ENCODE measurements at places on chromosomes 3 and 15.

DNA sequence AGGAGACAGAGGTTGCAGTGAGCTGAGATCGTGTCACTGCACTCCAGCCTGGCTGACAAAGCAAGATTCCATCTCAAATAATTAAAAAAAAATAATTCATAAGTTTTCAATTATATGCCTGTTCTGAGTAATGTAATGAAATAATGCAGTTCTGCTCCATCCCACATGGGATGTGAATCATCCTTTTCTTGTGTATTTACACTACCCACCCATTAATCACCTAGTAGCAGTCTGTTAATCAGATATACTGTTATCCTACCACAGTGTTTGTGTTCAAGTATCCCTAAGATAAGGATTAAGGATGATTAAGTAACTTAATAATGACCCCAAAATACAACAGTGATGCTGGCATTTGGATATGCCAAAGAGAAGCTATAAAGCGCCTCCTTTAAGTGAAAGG is 38.8 kb downstream of the PIGB start:
- H3K4me1 ChIP-seq = no peaks in the 10 kb centered on the region
- no peaks in the 10 kb centered on the region for H3K27me3 ChIP-seq
- H3K27ac ChIP-seq = no peak overlapping the region

DNA sequence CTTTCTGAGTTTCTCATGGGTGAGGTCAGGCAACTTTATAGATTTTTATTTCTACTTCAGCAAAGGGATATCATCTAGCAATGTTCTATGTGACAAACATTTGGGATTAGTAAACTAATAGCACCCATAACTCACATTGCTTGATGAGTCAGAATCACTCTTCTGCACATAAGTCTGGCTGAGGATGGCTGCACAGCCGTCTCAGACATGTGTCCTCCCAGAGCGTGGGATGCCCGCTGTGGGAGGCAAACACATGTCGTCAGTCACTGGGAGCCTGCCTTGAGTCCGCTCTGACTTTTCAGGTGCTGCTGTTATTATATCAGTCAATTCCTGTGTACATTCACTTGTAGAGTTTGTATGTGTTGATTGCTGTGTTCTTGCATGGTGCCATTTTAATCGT is 230.7 kb upstream of the TRIM42 start:
- H3K4me1 ChIP-seq = no peaks in the 10 kb centered on the region
- H3K27me3 ChIP-seq = peaks cover 3% of the 10 kb centered on the region
- no peak overlapping the region for H3K4me3 ChIP-seq
- H3K36me3 ChIP-seq = no peaks in the 10 kb centered on the region

DNA sequence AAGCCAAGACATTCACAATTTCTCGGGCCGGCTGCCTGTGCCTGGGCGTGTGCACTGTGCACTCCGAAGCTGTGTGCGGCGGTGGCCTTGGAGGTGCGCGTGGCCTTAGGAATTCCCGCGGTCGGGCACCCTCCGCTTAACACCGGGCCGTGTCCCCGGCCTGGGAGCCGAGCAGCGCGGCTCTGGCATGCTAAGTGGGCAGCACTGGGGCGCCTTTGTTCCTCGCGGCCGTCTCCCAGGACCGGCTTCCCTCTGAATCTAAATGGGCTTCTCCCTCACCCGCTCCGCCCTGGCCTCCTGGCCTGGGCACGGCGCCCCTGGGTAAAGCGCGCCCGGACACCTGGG is 498 bp upstream of the ARNT2 start:
- H3K27ac ChIP-seq = no peak overlapping the region
- H3K4me3 ChIP-seq = no peak overlapping the region
- no peak for DNase-seq
- H3K36me3 ChIP-seq = no peaks in the 10 kb centered on the region
- peaks cover 67% of the 10 kb centered on the region for H3K27me3 ChIP-seq

DNA sequence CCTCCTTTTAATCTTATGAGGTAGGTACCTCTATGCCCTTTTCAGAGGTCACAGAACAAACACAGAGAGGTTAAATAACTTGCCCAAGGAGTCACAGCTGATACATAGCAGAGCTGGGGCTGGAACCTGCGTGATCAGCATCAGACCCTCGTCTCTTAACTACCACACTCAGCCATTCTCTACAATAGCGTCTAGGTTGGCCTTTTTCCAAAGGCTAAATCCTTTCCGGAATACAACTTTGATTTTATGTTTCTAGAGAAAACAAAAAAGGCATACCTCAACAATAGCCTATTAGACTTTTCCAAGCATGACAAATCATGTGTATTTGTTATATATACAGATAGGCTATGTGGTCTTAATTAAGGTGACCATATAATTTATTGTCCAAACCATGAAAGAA is 187.2 kb downstream of the RORA start:
- no peaks in the 10 kb centered on the region for H3K36me3 ChIP-seq
- no peak overlapping the region for H3K4me3 ChIP-seq
- H3K4me1 ChIP-seq = no peaks in the 10 kb centered on the region
- peaks cover 10% of the 10 kb centered on the region for H3K27me3 ChIP-seq
- no peak overlapping the region for H3K27ac ChIP-seq
- no peak for DNase-seq

GRCh38 chr15:100005013-100005412 is 271.8 kb upstream of the LYSMD4 start:
- no peak overlapping the region for H3K27ac ChIP-seq
- H3K4me1 ChIP-seq = no peaks in the 10 kb centered on the region
- no peaks in the 10 kb centered on the region for H3K36me3 ChIP-seq
- no peaks in the 10 kb centered on the region for H3K27me3 ChIP-seq
- DNase-seq = no peak

DNA sequence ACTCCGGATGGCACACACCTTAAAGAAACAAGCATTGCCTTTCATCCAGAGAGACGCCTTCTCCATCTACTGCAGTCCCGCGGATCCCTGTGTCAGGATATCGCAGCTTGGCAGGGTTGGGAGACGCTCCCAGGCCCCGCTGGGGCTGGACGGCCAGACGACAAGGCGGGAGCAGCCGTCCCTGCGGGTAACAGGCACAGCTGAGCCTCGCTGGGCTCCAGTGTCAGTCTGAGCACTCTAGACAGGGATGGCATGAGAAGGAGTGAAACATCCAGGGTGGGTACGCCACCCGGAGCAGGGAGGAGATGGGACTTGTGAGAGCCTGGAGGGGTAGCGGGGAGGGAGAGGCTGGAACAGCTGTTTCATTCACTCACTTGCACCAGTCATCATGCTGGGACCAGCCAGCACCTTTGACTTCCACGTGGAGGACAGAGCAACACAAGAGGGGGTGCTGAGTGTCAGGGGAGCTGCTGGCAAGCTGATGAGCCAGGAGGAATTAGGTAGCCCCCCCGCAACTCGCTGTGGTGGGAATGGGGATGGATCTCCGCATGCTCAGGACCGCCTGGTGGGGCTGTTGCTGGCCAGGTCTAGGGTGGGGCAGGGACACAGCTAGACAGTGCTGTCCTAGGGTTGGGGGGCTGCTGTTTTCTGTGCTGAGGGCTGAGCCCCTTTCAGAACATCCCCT is 31.6 kb upstream of the SNRPA1 start:
- no peaks in the 10 kb centered on the region for H3K4me1 ChIP-seq
- no peaks in the 10 kb centered on the region for H3K36me3 ChIP-seq
- no peak overlapping the region for H3K4me3 ChIP-seq

- no peaks in the 10 kb centered on the region for H3K27me3 ChIP-seq
- H3K36me3 ChIP-seq = peaks cover 26% of the 10 kb centered on the region
- peaks cover 9% of the 10 kb centered on the region for H3K4me1 ChIP-seq
- no peak for DNase-seq
- no peak overlapping the region for H3K27ac ChIP-seq
These were observed 59.6 kb downstream of the NPTN start for GRCh38 chr15:73573572-73573971.

GRCh38 chr3:32282578-32283154 is 44.2 kb downstream of the CMTM8 start:
- H3K27me3 ChIP-seq = no peaks in the 10 kb centered on the region
- H3K4me3 ChIP-seq = no peak overlapping the region
- H3K36me3 ChIP-seq = no peaks in the 10 kb centered on the region
- DNase-seq = no peak
- peaks cover 11% of the 10 kb centered on the region for H3K4me1 ChIP-seq
- no peak overlapping the region for H3K27ac ChIP-seq

DNA sequence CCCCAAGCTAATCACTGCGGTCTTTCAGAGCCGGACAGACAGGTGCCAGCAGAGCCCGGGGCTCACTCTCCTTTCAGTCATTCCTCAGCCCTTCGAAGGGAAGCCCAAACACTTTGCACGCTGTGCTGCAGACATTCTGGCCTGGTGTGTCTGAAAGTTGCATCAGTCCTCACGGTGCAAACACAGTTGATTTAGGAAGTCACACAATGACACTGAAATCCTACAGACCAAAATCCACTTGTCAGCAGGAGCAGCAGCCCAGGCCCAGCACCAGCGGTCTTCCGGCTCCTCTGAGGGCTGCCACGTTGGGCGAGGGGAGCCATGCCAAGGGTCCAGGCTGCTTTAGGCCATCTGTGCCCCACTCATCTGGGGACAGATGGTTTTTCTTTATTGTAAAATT is 61.6 kb downstream of the RGMA start:
- H3K4me1 ChIP-seq = peaks cover 32% of the 10 kb centered on the region
- H3K4me3 ChIP-seq = no peak overlapping the region
- H3K36me3 ChIP-seq = peaks cover 39% of the 10 kb centered on the region
- H3K27me3 ChIP-seq = no peaks in the 10 kb centered on the region

GRCh38 chr15:83873966-83874365 is 220.0 kb downstream of the ADAMTSL3 start:
- H3K36me3 ChIP-seq = no peaks in the 10 kb centered on the region
- H3K27ac ChIP-seq = no peak overlapping the region

DNA sequence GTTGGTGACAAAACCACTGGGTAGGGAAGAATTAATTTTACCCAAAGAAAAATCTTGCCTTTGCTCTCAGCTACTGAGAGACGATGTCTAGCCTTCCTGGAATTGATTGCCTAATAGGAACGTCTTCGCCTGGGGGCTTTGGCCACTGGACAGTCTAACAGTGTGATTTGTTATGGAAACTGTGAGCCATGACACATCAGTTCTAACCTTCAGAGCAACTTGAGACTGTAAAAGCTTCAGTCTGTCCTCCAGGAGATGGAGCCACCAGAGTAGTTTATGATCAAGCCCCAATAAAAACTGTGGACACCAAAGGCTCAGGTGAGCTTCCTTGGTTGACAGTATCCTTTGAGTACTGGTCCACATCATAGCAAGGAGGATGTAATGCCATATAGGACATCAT is 235.8 kb upstream of the TMCO5A start:
- no peak overlapping the region for H3K4me3 ChIP-seq
- H3K36me3 ChIP-seq = no peaks in the 10 kb centered on the region
